Activated T-helper 2 cell treated with anti-CD3 and anti-CD28 coated beads, Interferon-gamma antibody, Interleukin-2, Interleukin-4, amounts not matched to agents 10 μg/mL and 5 μg/mL and 100 μg/mL, durations not matched to agents 14 hours and 24 hours and 36 hours (primary cell): ENCODE measurements at places on chromosomes 5 and 9.
A peak's percentile ranks its signal among the peaks of the same experiment; 100 is the strongest.

- H3K27me3 ChIP-seq, result no peaks in the 10 kb centered on the region
- H3K27ac ChIP-seq, result no peak overlapping the region
- H3K36me3 ChIP-seq, result no peaks in the 10 kb centered on the region
- H3K4me1 ChIP-seq, result no peaks in the 10 kb centered on the region
- no peak for DNase-seq
Measured at GRCh38 chr9:13361076-13361475, 81.6 kb upstream of the MPDZ start.

GRCh38 chr5:55072666-55073065 lies 29.8 kb upstream of the GZMA start:
- no peaks in the 10 kb centered on the region for H3K27me3 ChIP-seq
- no peak for DNase-seq
- H3K4me1 ChIP-seq, result peaks cover 46% of the 10 kb centered on the region
- H3K4me3 ChIP-seq, result peak overlapping the region; percentile 32
- H3K36me3 ChIP-seq, result peaks cover 20% of the 10 kb centered on the region

- H3K27ac ChIP-seq, result no peak overlapping the region
- H3K27me3 ChIP-seq, result peaks cover 8% of the 10 kb centered on the region
- no peak overlapping the region for H3K4me3 ChIP-seq
- no peaks in the 10 kb centered on the region for H3K36me3 ChIP-seq
Measured at GRCh38 chr9:133484671-133485437, 6.0 kb upstream of the SLC2A6 start.

- H3K36me3 ChIP-seq, result no peaks in the 10 kb centered on the region
- H3K27me3 ChIP-seq, result no peaks in the 10 kb centered on the region
- H3K4me3 ChIP-seq, result no peak overlapping the region
- no peaks in the 10 kb centered on the region for H3K4me1 ChIP-seq
- no peak overlapping the region for H3K27ac ChIP-seq
Measured at GRCh38 chr9:116589392-116590354, 97.4 kb upstream of the TRIM32 start.

- peak overlapping the region; percentile 2 for H3K27ac ChIP-seq
- no peaks in the 10 kb centered on the region for H3K27me3 ChIP-seq
- H3K4me1 ChIP-seq, result peaks cover 36% of the 10 kb centered on the region
- no peak overlapping the region for H3K4me3 ChIP-seq
- H3K36me3 ChIP-seq, result peaks cover 49% of the 10 kb centered on the region
Measured at GRCh38 chr9:20582150-20582549, 40.1 kb downstream of the MLLT3 start.

- no peak for DNase-seq
- peaks cover 55% of the 10 kb centered on the region for H3K4me1 ChIP-seq
- H3K36me3 ChIP-seq, result peaks cover 36% of the 10 kb centered on the region
- H3K4me3 ChIP-seq, result peak overlapping the region; percentile 96
Measured at GRCh38 chr9:121200356-121200755, 1.3 kb downstream of the RAB14 start.

DNA sequence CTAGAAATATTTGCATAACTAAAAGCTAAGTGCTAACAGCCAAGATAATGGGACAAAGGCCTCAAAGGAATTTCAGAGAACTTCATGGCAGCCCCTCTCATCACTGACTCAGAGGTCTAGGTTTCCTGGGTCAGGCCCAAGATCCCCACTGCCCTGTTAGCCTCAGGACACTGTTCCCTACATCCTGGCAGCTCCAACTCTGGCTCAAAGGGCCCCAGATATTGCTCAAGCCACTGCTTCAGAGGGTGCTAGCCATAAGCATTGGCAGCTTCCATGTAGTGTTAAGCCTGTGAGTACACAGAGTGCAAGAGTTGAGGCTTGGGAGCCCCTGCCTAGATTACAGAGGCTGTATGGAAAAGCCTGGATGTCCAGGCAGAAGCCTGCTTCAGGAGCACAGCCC lies 998.1 kb downstream of the TLE1 start:
- no peaks in the 10 kb centered on the region for H3K27me3 ChIP-seq
- no peak overlapping the region for H3K4me3 ChIP-seq
- no peaks in the 10 kb centered on the region for H3K36me3 ChIP-seq

GRCh38 chr9:134413890-134414623 lies 87.8 kb downstream of the RXRA start:
- no peak overlapping the region for H3K27ac ChIP-seq
- DNase-seq, result no peak
- peaks cover 4% of the 10 kb centered on the region for H3K36me3 ChIP-seq
- no peak overlapping the region for H3K4me3 ChIP-seq
- peaks cover 3% of the 10 kb centered on the region for H3K4me1 ChIP-seq
- H3K27me3 ChIP-seq, result peaks cover 3% of the 10 kb centered on the region

GRCh38 chr5:167899490-167900070 lies 391.9 kb upstream of the WWC1 start:
- H3K4me1 ChIP-seq, result no peaks in the 10 kb centered on the region
- no peak overlapping the region for H3K27ac ChIP-seq
- H3K4me3 ChIP-seq, result no peak overlapping the region
- H3K36me3 ChIP-seq, result no peaks in the 10 kb centered on the region
- no peak for DNase-seq

DNA sequence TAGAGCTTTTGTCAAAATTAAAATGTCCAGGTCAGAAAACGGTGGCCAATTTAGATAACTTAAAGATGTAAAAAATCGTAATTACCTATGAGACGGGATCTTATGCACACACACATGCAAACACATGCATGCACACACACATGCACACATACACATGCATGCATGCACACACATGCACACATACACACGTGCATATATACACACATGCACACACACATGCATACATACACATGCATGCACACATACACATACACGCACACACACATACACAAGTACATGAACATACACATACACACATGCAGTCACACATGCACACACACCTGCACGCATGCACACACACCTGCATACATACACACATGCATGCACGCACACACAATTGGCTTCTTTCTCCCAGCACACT lies 362.0 kb downstream of the IRX1 start:
- DNase-seq, result no peak
- no peak overlapping the region for H3K4me3 ChIP-seq
- H3K4me1 ChIP-seq, result no peaks in the 10 kb centered on the region
- no peaks in the 10 kb centered on the region for H3K36me3 ChIP-seq
- H3K27me3 ChIP-seq, result no peaks in the 10 kb centered on the region

DNA sequence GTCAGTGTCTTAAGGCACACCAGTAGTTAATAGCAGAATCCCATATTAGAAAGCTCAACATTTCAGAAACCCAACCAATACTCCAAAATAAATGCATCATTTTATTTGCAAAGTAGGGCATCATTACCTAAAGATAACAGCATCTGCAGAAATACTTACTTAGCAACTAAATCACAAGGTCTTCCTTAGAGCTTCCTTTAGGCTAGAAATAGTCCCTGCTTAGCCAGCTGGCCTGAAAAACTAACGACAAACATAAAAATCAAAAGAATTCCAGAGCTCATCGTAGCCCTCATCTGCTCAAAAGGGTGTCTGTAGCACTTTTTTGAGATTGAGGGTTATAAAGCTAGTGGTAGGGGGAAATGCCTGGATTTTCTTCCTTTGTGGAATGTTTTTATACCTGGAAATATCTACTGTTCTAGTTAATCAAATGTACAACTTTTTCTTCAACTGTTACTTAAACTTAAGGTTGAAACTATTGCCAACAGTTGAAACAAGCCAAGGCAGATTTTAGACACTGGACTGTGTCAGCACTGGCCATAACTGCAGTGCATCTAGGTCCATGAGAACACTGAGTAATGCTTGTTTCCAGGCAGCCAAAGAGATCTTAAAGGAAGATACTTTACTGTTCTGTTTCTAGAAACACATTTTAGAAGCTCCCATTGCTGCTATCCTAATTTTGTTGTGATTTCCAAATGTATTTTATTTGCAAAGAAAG lies 129.4 kb upstream of the RASA1 start:
- H3K27ac ChIP-seq, result no peak overlapping the region
- H3K4me1 ChIP-seq, result peaks cover 5% of the 10 kb centered on the region
- no peaks in the 10 kb centered on the region for H3K36me3 ChIP-seq
- peaks cover 20% of the 10 kb centered on the region for H3K27me3 ChIP-seq

DNA sequence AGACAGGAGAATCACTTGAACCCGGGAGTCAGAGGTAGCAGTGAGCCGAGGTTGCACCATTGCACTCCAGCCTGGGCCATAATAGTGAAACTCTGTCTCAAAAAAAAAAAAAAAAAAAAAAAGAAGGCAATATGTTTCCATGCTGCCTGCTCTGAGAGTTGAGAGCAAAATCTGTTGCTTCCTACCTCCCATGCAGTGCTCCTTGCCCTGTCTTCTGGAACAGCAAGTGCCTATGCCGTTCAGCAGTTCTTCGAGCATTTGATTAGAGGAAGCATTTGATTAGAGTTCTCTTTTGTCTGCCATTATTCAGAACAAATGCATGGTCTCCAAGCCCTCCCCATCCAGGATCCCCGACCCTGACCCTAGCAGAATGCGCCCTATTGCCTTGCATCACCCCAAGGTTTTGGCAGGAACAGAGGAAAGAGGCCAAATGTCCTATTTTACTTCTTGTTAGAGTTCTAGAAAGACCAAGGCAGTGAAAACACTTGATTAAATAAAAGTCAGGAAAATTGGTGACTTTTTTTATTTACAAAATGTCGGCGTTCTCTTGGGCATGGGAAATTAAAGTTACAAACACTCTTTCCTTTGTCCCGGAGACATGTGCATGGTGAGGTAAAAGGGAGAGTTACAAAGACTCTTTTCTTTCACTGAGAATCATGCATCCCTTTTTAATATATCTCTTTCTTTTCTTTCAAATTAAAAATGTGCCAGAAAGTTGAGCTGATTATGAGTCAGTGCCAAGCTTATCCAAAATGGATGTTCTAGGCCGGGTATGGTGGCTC lies 27.8 kb upstream of the FSD1L start:
- peaks cover 7% of the 10 kb centered on the region for H3K4me1 ChIP-seq
- no peaks in the 10 kb centered on the region for H3K36me3 ChIP-seq
- DNase-seq, result no peak
- H3K27me3 ChIP-seq, result peaks cover 13% of the 10 kb centered on the region
- H3K4me3 ChIP-seq, result no peak overlapping the region
- H3K27ac ChIP-seq, result no peak overlapping the region

- DNase-seq, result no peak
- H3K27me3 ChIP-seq, result no peaks in the 10 kb centered on the region
- H3K36me3 ChIP-seq, result no peaks in the 10 kb centered on the region
- H3K4me1 ChIP-seq, result peaks cover 10% of the 10 kb centered on the region
- no peak overlapping the region for H3K4me3 ChIP-seq
Measured at GRCh38 chr5:74850030-74850429, 16.2 kb downstream of the FAM169A start.

DNA sequence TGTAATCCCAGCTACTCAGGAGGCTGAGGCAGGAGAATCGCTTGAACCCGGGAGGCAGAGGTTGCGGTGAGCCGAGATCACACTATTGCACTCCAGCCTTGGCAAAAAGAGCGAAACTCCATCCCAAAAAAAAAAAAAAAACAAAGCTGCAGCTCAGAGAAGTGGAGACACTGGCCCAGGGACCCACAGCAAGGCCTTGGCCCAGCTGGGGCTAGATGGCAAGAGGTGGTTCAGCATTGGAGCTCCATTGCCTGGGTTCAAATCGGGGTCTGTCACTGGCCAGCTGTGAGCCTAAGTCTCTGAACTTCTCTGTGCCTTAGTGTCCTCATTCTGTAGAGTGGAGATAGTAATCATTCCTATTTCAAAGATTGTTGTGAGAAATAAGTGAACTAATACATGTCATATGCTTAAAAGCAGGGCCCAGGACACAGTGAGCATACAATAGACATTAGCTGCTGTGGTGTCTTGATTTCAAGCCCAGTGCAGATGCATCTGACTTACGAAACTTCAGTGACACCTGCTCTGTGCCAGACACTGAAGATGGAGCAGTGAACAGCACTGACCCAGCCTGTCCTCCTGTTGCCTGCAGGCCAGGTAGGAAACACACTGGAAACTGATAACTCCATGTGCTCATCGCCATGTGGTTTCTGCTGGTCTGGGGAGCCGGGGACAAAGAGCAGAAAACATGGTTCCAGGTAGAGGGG lies 127.7 kb downstream of the C9orf50 start:
- peaks cover 51% of the 10 kb centered on the region for H3K36me3 ChIP-seq
- peaks cover 37% of the 10 kb centered on the region for H3K4me1 ChIP-seq
- no peaks in the 10 kb centered on the region for H3K27me3 ChIP-seq
- no peak for DNase-seq

- no peak overlapping the region for H3K4me3 ChIP-seq
- H3K4me1 ChIP-seq, result peaks cover 4% of the 10 kb centered on the region
- no peak for DNase-seq
- peaks cover 28% of the 10 kb centered on the region for H3K36me3 ChIP-seq
- H3K27ac ChIP-seq, result no peak overlapping the region
- no peaks in the 10 kb centered on the region for H3K27me3 ChIP-seq
Measured at GRCh38 chr9:128344931-128345605, 4.7 kb downstream of the SLC27A4 start.

GRCh38 chr9:38761999-38762398 lies 42.1 kb upstream of the FAM240B start:
- DNase-seq, result no peak
- H3K36me3 ChIP-seq, result no peaks in the 10 kb centered on the region
- H3K4me1 ChIP-seq, result no peaks in the 10 kb centered on the region
- H3K27ac ChIP-seq, result no peak overlapping the region

- H3K27me3 ChIP-seq, result no peaks in the 10 kb centered on the region
- no peaks in the 10 kb centered on the region for H3K4me1 ChIP-seq
- H3K36me3 ChIP-seq, result no peaks in the 10 kb centered on the region
- no peak overlapping the region for H3K4me3 ChIP-seq
- H3K27ac ChIP-seq, result no peak overlapping the region
Measured at GRCh38 chr5:63400079-63400478, 562.2 kb downstream of the HTR1A start.

GRCh38 chr5:157817387-157817702 lies 41.6 kb downstream of the CLINT1 start:
- peaks cover 20% of the 10 kb centered on the region for H3K4me1 ChIP-seq
- no peak for DNase-seq
- H3K27me3 ChIP-seq, result no peaks in the 10 kb centered on the region

- peaks cover 5% of the 10 kb centered on the region for H3K27me3 ChIP-seq
- no peak for DNase-seq
- H3K27ac ChIP-seq, result no peak overlapping the region
- no peaks in the 10 kb centered on the region for H3K4me1 ChIP-seq
Measured at GRCh38 chr5:3122985-3123762, 371.7 kb upstream of the IRX2 start.

DNA sequence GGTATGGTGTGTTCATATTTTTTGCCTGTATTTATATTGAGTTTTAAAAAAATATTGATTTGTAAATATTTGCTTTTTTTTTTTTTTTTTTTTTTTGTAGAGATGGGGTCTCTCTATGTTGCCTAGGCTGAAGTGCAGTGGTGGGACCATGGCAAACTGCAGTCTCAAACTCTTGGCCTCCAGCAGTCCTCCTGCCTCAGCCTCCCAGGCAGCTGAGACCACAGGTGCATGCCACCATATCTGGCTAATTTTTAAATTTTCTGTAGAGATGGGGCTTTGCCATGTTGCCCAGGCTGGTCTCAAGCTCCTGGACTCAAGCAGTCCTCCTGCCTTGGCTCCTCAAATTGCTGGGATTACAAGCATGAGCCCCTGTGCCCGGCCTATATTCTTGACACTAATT lies 78.3 kb downstream of the RASGRF2 start:
- H3K27me3 ChIP-seq, result no peaks in the 10 kb centered on the region
- no peaks in the 10 kb centered on the region for H3K4me1 ChIP-seq
- DNase-seq, result no peak
- H3K4me3 ChIP-seq, result no peak overlapping the region
- no peak overlapping the region for H3K27ac ChIP-seq

- no peak overlapping the region for H3K4me3 ChIP-seq
- H3K27me3 ChIP-seq, result peaks cover 2% of the 10 kb centered on the region
- H3K4me1 ChIP-seq, result no peaks in the 10 kb centered on the region
- H3K27ac ChIP-seq, result no peak overlapping the region
- DNase-seq, result no peak
- no peaks in the 10 kb centered on the region for H3K36me3 ChIP-seq
Measured at GRCh38 chr5:116446356-116447005, 128.1 kb downstream of the SEMA6A start.

GRCh38 chr9:95422650-95423049 lies 94.1 kb downstream of the PTCH1 start:
- peaks cover 9% of the 10 kb centered on the region for H3K4me1 ChIP-seq
- peaks cover 3% of the 10 kb centered on the region for H3K27me3 ChIP-seq
- no peak for DNase-seq
- H3K27ac ChIP-seq, result no peak overlapping the region
